Fibroblast of skin of scalp (primary cell): ENCODE measurements at places on chromosomes 12 and 14.

GRCh38 chr14:52538623-52539022, 13.7 kb downstream of the TXNDC16 start:
- no peak for DNase-seq

DNA sequence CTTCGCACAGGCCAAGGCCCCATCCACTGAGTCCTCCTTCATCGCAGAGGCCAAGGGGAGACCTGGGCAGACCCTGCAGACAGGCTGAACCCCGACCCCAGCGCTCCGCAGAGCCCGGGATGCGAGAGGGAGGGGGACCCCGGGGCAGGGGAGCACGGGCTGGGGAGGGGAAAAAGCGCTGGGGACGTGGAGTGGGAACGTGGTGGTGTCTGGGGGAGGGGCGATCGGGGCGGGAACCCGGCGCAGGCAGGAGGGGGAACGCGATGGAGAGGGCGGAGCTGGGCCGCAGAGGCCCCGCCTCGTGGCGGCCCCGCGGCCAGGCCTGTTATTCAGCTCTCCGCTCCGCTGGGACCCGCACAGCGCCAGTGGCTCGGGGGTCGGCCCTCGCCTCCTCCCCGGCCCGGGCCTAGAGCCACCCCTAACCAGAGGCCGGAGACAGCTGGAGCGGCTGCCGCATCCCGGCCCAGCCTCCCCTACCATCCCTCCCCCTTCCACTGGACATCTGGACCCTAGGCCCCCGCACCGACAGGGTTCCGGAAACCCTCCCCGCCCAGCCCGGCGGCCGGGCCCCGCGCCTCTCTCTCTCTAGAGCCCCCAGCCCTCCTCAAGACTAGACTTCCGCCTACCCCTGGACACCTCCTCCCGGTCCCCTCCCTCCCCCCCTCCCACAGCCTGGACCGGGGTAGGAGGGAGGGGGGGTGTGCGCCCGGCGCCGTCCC, at the start of gene ARHGEF25:
TSS of gene ARHGEF25 (plus strand) at position 328 of the 719 bp plus-strand sequence. CDS start 460 bp downstream, outside the sequence.
- DNase-seq: peak; percentile 75

GRCh38 chr14:52240623-52241022, 26.9 kb upstream of the PTGDR start:
- no peak for DNase-seq

- peak; percentile 66 for DNase-seq
These were observed 72.9 kb upstream of the FOXN3 start for GRCh38 chr14:89489761-89490437.

GRCh38 chr14:33847066-33847465, 103.8 kb downstream of the EGLN3 start:
- DNase-seq: no peak

DNA sequence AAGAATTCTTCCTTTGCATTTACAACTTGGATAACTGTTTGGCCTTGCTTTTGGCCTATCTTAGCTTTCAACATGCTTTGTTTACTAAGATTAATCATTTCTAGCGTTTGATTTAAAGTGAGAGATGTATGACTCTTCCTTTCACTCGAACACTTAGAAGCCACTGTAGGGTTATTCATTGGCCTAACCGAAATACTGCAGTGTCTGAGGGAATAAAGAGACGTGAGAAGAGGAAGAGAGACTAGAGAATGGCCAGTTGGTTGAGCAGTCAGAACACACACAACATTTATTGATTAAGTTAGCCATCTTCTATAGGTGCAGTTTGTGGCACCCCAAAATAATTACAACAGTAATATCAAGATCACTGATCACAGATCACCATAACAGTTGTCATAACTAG, 62.3 kb upstream of the CCDC175 start:
- DNase-seq: no peak

DNA sequence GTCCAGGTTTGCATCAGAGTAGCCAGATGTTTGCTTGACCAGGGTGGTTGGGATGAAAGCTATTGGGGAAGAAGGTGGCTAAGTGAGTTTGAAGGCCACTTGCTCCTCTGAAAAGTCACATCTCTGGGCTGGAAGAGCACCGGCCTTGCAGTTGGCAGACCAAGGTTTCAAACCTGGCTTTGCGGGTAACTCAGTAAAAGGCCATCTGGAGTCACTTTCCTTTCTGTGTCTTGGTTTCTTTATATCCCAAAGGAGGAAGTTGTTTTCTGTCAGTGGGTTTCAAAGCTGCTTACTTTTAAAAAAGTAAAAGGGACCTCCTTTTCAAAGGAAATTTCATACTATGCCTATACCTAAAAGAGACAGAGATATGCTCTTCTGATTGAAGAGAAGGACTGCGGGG, 26.2 kb upstream of the CMA1 start:
- DNase-seq: no peak

DNA sequence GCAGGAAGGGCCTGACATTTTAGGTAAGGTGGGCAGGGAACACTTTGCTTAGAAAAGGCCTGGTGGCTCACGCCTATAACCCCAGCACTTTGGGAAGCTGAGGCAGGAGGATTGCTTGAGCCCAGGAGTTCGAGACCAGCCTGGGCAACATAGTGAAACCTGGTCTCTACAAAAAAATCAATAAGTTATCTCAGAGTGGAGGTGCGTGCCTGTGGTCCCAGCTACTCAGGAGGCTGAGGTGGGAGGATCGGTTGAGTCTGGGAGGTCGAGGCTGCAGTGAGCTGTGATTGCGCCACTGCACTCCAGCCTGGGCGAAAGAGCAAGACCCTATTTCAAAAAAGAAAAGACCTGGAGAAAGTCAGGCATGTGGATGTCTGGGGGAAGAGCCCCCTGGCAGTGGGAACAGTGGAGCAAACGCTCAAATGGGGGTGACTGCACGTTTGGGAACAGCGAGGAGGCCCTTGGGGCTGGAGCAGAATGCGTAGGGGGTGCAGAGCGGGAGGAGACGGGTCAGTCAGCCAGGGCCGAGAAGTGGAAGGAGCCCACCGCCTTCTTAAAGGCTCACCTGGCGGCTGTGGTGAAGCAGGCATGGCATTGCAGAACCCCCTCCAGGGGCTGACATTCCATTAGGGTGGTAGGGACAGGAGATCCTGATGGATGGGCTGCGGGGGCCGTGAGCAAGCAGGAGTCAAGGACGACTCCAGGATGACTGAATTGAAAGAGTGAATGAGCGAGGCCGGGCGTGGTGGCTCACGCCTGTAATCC, 6.2 kb upstream of the KIF26A start:
- no peak for DNase-seq

DNA sequence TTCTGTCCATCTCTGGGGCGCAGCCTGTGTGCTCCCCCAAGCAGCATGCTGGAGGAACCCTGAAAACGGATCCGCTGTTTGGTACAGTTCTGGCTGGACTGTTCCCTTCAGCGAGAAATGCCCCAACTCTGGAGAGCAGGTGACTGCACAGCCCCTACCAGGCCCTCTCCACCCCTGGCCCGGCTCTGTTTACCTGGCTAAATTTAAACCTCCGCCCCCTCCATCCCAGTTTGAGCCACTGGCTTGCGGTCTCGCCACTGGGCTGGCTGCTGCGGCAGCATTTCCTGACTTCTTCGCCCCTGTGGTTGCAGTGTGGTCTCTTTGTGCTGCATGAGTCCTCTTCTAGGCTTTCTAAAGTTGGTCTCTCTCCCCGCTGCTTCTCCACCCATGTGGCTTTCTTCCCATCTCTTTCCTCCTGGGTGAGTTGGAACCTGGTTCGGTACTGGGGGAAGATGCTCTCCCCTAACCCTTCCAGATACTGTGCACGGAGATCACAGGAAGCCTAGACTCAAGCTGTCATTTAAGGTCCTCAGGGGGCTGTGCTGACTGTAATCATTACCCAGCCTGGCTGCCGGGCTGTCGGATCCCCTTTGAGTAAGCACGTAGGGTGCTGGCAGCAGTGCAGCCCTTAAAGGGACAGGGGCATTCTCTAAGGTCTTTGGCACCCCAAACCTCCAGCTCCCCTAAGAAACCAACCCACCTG, 60.6 kb downstream of the FBXL14 start:
- no peak for DNase-seq

GRCh38 chr12:3019005-3019680, 58.0 kb upstream of the TSPAN9 start:
- no peak for DNase-seq

- DNase-seq: peak; percentile 94
These were observed 44.3 kb upstream of the STRN3 start for GRCh38 chr14:31070431-31070830.

- DNase-seq: no peak
These were observed 38.3 kb upstream of the CATSPERB start for GRCh38 chr14:91770185-91770584.

GRCh38 chr12:123763093-123763492, 992 bp downstream of the DNAH10 start:
- no peak for DNase-seq

- no peak for DNase-seq
These were observed 56.6 kb downstream of the GALNT4 start for GRCh38 chr12:89468017-89468416.

DNA sequence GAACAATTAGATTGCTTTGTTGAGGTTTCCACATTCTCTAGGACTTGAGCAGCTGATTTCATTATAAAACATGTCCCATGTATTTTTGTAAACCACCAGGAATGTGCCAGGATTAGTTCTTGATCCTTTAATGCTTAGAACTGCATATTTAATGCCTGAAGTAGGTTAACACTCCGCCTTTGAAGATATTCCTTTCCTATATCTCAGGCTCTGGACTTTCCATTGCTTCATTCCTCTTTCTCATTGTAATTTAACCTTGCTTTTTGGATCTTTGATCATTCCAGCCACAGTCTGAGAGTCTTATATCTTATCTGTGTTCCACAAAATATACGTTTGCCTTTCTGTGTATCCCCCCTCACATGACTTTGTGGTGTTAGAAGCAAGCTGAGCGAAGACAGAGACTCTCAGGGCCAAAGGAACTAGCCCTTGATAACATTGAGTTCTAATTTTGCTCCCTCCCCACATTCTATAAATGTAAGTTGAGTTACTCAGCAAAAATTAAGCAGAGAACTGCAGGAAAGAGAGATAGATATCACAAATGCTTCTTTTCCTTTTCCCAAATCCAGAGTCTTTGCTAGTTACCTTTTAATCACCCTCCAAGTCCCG, 2.4 kb upstream of the CLEC1B start:
- no peak for DNase-seq

DNA sequence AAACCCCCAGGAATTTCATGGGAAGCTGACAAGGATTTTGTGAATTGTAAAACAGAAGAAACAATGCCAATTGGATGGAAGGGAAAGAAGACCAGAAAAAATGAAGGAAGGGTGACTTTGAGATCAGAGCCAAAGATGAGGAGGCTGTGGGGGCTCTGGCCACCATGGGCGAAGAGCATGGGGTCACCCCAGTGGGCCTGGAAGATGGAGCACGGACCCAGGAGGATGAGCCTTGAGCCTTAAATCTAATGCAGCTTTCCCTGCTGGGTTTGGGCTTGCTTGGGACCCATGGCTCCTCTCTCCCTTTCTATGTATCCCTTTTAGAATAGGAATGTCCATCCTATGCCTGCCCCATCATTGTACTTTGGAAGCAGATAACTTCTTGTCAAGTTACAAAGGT, 322.2 kb downstream of the TMEM121 start:
- no peak for DNase-seq

DNA sequence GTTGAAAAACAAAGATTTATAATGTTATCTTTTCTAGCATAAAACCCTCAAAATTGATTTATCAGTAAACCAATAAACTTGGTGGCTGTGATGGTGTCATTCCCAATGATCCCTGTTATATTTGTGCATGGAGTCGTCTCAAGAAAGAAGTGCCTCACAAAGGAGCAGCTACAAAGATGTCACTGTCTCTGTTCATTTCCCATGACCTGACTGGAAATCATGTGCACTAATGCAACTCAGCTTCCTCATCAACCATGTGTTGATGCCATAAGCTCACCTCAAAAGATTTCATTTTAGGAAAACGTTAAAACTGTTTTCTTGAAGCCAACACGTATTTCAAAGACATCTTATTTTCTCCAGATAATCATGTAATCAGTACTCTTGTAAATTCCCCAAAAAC, 28.8 kb downstream of the CLEC1A start:
- no peak for DNase-seq

DNA sequence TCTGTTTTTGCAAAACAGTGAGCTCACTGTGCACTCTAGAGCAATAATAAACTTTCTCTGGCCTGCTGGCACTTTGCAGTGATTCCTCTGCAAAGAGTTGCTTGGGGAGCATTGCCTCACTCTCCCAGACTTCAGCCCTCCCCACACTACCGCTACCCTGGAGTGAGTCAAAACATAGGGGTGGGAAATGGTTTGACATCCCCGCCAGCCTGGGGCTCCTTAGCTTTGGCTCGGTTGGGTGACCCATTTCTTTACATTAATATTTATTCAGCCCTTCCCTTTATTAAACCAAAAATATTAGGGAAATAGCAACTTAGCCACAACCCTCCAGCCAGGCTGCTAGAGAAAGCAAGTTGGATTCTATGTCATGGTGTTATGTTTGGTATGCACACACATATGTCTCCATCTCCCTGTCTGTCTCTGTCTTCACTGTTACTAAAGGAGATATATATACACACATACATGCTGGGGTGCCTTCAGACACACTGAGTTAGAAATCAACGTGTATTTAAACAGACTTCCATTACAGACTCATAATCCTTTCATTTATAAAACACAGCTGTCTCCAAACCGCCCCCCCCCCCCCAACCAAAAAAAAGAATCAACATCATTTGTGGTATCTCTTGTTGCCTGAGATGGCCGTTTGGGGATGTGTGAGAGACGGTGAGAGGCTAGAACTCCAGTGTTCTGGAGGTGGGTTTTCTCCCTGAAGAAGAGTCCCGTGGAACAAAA, 3.4 kb upstream of the IRF2BPL start:
- peak; percentile 96 for DNase-seq

DNA sequence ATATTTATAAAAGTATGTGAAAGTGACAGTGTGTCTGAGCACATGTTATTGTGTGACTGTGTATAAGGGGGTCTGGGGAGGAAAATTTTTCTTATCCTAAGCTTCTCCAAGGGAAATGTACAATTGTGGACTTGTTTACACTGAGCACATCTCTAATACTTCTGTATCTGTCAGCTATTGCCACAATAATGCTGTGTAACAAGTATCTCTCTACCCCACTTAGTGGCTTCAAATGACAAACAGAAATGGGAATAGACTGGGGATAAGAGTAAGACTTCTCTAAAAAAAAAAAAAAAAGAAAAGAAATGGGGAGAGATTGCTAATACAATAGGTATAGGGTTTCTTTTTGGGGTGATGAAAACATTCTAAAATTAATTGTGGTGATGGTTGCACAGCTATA, 44.3 kb upstream of the CCDC63 start:
- DNase-seq: no peak

GRCh38 chr12:117049295-117049694, 49.9 kb downstream of the TESC start:
- DNase-seq: no peak

- peak; percentile 8 for DNase-seq
These were observed 49.9 kb downstream of the FOXA1 start for GRCh38 chr14:37545174-37545573.
